ENCODE measurements at places on chromosomes 2 and 18. TPM values are rescaled to one million over a fixed set of nuclear protein-coding genes. Genes with fewer than 3 reads are reported as not detected.

GRCh38 chr18:66011916-66012315 is 261.1 kb downstream of the CDH7 start:
- no peak for DNase-seq

DNA sequence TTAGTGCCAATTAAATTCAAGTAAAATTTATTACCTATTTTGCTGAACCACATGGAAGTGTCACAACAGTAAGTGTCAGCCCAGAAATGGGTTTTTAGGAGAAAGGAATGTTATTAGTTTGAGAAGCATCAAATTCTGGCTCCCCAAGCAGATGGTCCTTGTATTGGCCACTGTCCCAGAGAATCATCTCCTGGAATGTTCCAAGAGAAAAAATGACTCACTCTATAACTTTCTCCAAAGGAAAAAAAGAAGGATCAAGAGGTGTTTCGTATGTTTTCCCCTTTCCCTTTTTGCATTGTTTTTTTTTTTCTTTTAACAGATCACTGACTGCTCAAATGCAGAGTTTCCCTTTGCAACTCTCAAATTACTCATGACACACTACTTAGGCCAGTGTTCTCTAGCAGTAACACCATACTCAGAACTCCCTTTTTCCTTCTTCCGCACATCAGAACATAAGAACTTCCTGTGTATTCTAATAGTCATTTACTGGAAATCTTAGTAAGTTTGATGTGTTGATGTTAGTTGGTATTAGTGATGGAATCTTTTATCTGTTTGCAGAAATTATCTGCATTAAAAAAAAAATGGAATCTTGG is 390.3 kb downstream of the GPD2 start:
- DNase-seq = peak; percentile 71

DNA sequence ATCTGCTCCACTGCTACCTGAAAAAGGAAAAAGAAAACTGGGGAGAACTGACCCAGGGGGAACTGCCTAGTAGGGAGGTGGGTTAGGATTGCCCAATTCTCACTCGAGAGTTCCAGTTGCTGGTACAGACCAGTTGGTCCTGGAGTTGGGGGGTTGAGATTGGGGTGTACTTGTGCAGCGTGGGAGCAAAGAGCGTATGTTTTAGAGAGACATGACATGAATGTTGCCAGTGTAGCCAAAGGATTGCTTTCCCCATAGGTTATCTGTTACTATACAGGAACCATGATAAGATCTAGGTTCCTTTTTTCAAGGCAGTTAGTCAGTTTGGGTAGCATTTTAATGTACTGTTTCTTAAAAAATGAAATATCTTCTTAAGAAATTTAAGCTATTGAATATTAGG is 68.6 kb downstream of the APLF start:
- no peak for DNase-seq

GRCh38 chr2:73697606-73698005 is 39.5 kb downstream of the TPRKB start:
- DNase-seq = no peak

DNA sequence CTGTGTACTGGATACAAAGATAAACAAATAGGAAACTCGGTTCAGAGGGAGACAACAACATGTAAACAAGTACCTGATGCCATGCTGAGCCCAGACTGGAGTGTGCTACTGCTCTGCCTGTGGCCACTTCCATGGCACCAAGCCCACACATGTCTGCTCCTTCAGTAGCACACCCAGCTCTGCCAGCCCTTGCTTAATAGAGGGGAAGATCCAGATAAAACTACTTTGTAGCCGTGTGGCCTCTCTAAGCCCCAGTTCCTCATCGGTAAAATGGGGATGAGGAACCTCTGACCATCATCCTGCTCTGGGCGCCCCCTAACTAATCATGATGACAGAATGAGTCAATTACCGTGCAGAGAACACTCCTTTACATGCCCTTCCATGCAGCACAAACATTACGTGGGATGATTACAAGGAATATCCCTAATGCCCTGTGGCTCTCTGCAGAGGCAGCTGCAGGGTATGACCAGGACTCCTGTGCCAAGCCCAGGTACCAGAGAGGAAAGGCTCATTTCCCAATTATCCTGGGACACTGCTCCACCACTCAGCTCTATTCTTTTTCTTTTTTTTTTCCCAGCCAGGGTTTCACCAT is 34.9 kb downstream of the DNMT3A start:
- DNase-seq = no peak

DNA sequence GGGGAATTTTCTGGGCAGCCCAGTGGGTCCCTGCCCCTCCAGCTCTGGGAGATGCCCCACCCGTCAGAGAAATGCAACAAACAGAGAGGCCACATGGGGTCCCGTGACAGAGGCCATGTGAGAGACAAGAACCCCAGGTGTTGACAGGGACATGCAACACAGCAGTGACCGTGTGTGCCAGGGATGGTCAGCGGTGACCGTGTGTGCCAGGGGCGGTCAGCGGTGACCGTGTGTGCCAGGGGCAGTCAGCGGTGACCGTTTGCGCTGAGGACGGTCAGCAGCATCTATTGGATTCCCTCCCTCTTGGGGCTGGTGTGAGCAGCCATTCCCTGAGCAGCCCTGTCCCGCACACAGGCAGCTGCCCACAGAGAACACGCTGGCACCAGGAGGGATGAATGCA is 146.6 kb upstream of the OTOS start:
- no peak for DNase-seq

DNA sequence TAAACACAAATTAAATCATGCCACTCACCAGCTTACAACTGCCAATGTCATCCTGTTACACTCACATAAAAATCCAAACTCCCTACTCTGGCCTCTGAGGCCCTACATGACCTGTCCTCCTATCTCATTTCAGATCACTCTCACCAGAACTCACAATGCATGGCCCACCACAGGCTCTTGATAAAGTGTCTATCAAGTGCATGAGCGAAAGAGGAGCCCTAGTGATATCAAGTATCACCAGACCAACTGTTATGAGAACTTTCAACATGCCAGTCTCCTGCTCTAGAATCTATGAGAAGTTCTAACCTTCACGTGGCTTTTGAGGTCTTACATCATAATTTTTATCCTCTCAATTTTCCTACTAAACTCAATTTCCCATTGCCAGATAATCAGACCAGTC is 76.4 kb upstream of the CD226 start:
- no peak for DNase-seq

DNA sequence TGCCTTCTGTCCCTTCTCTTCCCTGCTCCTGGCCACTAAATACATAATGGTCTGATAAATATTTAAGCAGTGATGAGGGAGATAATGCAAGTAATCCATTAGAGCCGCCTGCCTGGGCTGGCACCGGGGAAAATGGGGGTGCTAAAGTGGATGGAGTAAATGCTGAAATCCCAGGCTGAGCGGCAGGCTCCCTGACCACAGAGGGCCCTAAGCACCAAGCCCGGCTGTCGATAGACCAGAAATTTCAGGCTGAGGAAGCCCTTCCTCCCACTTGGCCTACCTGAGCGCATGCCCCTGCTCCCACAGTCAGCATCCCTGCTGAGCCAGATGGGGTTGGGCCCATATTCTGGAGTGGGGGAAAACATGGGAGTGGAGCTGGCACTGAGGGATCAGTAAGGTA is 197.5 kb upstream of the SKOR2 start:
- DNase-seq = no peak

GRCh38 chr2:22697054-22697788 is 687.8 kb upstream of the KLHL29 start:
- DNase-seq = no peak

DNA sequence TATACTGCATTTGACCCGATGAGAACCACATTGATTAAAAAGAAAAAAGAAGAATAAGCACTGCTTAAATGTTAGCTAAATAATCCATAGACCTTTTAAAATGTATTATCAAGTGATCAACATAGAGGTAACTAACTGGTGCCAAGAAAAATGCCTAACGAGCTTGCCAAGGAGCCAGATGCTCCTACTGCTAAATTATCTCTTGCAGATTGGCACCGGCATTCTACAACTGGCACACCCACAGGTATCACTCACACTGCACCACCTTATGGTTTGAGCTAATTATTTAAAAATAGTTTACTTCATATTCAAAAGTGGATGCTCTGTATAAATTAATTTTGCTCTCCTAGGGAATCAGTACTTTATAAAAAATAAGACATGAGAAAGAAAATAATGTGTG is 341.6 kb upstream of the CDH7 start:
- no peak for DNase-seq

DNA sequence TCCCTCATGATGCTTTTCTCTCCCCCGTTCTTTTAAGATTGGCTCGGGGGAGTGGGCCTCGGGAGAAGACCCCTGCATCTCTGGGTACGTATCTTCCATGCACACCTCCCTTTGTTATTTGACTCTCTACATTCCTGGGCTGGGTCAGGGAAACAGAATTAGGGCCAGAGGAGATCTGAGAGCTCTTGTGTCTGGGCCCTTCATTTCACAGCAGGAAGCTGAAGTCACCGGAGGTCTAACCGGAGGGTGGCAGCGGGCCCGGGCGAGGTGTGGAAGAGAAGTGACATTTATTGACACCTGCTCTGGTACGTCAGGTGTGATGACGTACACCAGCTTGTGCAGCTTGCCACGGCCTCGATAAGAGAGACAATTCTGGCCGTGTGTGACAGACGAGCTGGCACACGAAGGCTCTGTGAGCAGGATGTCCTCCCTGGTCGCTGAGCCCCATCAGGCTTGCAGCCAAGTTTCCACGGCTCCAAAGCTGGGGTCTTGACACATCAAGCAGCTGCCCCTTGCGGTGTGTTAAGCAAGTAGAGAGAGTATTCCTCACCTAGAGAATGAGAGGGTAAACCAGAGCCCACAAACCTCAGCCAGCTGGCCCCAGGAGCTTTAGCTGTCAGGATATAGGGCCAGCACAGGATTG is 30.4 kb downstream of the TOGARAM2 start:
- no peak for DNase-seq

- no peak for DNase-seq
Observed at GRCh38 chr2:179538406-179539123, 273.9 kb upstream of the SESTD1 start.

GRCh38 chr18:76878426-76878825 is 56.1 kb downstream of the ZNF236 start:
- DNase-seq = no peak

DNA sequence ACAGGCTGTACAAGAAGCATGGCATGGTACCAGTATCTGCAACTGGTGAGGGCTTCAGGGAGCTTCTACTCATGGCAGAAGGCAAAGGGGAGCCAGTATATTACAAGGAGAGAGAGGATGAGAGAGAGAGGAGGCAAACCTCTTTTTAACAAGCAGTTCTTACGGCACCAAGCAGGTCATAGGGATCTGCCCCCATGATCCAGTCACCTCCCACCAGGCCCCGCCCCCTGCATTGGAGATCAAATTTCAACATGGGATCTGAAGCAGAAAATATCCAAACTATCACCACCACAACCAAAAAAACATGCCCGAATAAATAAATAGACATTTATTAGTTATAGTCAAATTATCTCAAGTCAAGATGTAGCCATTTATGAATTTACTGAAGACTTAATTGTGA is 14.5 kb upstream of the SLC35F5 start:
- DNase-seq = no peak

- DNase-seq = no peak
Observed at GRCh38 chr2:61187085-61187484, 25.1 kb downstream of the C2orf74 start.

GRCh38 chr18:33201509-33201926 is 239.0 kb downstream of the CCDC178 start:
- DNase-seq = peak; percentile 1

The NDUFAF7 gene
- 12.0 TPM for total RNA-seq

The LDLRAD4 gene
- 8.9 TPM for total RNA-seq

The SLC19A3 gene
- total RNA-seq = 0.10 TPM

The TLX2 gene
- 1.7 TPM for total RNA-seq

The C2orf80 gene
- total RNA-seq = not detected

The GPAT2 gene
- not detected for total RNA-seq

The CCDC85A gene
- total RNA-seq = 14.0 TPM

The ALPI gene
- total RNA-seq = not detected

The LYG1 gene
- not detected for total RNA-seq

The CBLN2 gene
- total RNA-seq = 0.12 TPM

The REEP1 gene
- total RNA-seq = 7.8 TPM

The ASB1 gene
- 43.2 TPM for total RNA-seq

Data from A172 (cell line).